Stimulated activated CD4-positive, alpha-beta T cell treated with anti-CD3 and anti-CD28 coated beads, Interleukin-4, amount 100 ng/mL, for 48 hours (primary cell): ENCODE measurements at places on chromosomes 7 and 10.

DNA sequence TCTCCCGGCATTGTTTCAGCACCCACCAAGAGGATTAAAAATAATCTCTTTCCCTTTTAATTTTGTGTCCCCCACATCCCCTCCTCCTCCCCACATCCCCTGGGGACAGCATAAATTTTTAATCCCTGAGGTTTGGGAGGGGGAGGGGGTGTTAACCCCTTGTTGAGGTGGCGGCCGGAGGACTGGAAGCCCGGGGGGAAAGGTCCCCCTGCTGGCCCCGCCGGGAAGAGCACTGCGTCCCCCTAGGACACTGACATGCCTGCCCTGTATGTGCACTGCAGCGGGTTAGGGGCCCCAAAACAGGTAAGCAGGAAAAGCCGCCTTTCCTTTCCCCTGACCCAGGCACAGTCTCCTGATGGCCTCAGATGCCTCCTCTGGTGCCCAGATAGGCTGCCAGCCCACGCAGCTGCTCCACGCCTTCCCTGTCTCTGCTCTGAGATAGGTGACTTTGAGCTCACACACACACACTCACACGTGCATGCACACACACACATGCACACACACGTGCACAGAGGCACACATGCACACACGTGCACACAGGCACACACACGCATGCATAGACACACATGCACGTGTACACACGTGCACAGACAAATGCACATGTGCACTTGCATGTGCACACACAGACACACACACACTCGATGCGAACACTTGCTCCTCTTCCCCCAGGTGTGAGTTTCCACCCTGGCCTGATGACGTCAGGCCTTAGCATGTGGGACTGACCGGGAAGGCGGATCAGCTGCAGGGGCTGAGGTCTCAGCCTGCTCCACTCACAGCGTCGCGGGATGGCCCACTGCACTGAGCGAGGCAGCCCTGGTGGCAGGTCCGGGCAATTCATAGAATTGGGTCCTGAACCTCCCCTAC, 12.3 kb downstream of the CNPY1 start:
- peak; percentile 45 for DNase-seq

DNA sequence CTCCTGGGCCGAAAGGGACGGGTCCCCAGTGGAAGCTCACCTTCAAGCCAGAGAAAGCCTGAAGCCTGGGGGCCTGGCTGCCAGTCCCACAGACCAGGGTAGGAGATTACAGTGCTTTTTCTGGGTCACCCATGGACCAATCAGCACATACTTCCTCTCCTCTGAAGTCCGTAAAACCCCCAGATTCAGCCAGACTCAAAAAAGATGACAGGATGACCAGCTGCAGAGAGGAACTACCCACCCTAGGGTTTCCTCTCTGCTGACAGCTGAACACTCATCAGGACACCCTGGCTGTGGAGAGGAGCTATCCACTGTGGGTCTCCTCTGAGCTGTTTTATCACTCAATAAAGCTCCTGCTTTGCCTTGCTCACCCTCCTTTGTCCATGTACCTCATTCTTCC, 78.0 kb downstream of the SAMD9 start:
- DNase-seq = no peak

GRCh38 chr7:142389544-142389943, 131.7 kb upstream of the PRSS58 start:
- no peak for DNase-seq

DNA sequence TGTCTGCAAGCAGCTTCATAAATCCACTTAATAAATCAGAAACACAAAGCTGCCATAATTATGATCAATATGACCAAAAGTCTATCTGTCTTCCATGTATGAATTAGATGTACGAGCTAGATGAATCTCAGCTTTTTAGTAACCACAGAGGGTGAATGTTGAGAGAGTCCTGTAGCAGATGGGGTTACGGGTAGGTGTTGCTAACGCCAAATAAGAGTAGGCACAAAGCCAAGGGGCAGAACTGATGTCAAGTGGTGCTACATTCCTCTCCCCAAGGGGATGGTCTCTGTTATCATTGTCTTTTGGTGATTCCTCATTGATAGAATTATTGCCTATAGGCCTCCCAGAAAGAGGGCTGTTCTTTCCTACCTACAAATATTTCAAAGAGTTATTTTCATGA, 257.8 kb downstream of the PCLO start:
- no peak for DNase-seq

- no peak for DNase-seq
Observed at GRCh38 chr10:77907900-77908717, 18.4 kb downstream of the DLG5 start.

- DNase-seq = no peak
Observed at GRCh38 chr10:131657985-131658330, 242.8 kb upstream of the PPP2R2D start.

GRCh38 chr10:125089469-125089868, 70.9 kb downstream of the CTBP2 start:
- DNase-seq = no peak

- no peak for DNase-seq
Observed at GRCh38 chr7:109659261-109659660, 1089.6 kb downstream of the DNAJB9 start.

DNA sequence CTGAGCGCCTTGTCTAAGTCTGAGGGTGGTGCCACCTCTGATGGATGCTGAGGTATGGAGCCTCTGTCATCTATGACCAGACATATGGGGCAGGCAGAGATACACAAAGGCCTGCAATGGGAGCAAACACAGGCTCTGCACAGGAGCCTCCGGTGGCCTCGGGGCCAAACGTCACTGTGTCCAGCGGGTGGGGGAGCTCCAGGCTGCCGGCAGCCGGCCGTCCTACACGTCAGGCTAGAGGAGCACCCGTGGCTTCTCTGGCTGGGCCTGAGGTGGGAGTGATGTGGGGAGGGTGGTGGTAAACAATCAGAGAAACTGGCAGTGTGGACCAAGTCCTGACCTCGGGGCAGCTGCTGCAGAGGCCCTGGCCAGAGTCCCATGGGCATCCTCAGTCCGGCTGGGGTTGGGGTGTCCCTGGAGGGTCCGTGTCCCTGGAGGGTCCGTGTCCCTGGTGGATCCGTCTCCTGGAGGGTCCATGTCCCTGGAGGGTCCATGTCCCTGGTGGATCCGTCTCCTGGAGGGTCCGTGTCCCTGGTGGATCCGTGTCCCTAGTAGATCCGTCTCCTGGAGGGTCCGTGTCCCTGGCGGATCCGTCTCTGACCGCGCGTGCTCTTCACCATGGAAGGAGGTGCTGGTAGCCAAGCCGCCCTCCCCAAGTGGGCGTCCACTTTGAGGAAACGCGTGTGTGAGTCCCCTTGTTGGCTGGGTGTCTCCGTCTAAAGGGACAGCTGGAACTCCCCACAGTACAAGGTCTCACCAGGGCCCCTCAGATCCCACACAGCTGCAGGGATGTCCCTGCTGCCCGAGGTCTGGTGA, 24.2 kb upstream of the FAM20C start:
- no peak for DNase-seq

GRCh38 chr7:40793132-40793531, 658.3 kb downstream of the SUGCT start:
- DNase-seq = no peak

- no peak for DNase-seq
Observed at GRCh38 chr10:126716366-126716765, 45.9 kb upstream of the C10orf90 start.
